CD4-positive, CD25-positive, alpha-beta regulatory T cell (primary cell): ENCODE measurements at places on chromosomes 6 and 20. TPM values are rescaled to one million over a fixed set of nuclear protein-coding genes. Genes with fewer than 3 reads are reported as not detected.

DNA sequence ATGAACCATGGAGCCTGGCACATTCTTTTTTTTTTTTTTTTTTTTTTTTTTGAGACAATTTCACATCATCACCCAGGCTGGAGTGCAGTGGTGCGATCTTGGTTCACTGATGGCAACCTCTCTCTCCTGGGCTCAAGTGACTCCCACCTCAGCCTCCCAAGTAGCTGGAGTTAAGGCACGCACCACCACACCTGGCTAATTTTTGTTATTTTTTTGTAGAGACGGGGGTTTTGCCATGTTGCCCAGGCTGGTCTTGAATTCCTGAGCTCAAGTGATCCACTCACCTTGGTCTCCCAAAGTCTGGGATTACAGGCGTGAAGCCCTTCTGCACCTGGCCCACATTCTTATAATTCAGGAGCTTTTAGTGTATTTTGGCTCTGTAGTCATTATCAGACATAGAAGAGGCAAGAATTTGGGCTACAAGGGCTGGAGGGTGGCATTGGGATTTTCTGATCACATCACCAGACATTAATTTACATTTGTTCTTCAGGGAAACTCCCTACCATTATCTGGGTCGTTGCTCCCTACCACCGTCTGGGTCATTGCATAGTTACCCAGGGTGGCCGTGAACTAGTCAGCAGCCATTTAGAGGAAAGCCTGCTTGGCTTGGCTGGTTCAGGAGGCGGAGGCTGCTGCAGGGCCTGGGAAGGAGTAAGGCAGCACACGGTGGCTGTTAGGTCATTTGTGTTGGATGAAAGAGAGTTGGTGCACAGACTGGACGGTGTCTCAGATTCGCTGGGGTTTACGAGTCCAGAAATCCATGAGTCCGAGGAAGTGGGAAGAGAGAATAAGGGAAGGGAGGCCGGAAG, 17.6 kb downstream of the ARID1B start:
- DNase-seq, result no peak

GRCh38 chr6:105991561-105992314, 94.4 kb upstream of the PRDM1 start:
- DNase-seq, result peak; percentile 66

DNA sequence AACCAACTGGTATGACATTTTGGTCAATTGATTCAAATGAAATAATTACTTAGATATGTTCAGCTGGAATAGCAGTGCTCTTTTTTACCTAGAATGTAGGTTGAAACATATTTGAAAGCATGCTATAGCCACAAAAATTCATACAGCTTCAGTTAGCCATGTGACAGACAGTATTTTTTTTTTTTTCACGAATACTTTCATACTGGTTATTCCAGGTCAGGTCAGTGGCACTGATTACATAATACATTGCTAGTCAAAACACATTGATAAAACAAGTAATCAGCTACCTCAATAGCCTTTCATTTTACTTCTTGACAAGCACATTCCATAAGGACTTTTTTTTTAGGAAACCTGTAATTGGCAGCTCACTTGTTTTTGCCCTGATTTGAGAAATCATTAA, 222.6 kb downstream of the EYA4 start:
- DNase-seq, result no peak

The C4A gene
- 4.0 TPM for total RNA-seq

The HSPA1L gene
- 5.5 TPM for total RNA-seq
